ENCODE measurements at places on chromosomes 2 and 18.

DNA sequence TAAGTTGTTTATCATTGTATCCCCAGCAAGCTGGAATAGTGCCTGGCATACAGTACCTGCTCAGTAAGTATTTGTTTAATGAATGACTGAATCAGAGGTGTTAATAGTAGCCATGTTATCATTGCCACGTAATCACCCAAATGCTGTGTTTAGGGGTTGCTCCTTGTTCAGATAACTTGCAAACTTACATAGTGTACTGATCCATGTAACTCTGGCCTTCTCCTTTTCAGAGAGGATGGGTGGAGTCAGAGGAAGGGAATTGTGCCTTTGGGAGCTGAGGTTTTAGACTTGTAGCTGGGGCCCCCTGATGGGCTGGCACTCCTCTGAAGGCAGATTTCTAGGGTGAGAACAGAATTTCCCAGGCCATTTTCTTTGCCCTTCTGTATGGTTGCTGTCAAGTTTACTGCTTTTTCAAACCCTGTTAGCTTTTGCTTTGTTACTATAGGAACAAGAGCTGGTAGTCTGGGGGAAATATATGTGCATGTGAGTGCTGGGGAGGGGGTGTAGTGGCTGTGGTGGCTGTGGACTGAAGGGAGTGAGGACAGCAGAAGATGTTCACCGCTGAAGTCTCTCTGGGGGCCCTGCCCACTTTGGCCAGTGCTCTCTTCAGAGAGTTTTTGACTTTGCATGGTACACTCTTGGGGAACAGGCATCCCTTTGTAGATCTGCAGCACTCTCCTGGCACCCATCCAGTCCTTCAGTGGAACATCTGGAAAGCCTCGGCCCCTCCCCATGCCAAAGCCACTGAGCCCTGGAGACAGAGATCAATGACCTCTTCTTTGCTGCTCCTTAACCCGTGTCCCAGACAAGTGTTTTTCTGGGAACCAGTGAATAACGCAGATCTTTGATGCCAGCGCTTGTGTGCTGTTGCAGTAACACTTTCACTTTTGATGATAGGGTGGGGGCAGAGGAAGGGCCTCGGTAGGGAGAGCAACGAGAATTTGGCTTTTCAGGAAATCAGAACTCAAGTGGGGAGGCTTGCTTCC, 209.0 kb downstream of the PRKCE start:
- DNase-seq: no peak

GRCh38 chr2:101112772-101113157, 38.4 kb downstream of the TBC1D8 start:
- no peak for DNase-seq

DNA sequence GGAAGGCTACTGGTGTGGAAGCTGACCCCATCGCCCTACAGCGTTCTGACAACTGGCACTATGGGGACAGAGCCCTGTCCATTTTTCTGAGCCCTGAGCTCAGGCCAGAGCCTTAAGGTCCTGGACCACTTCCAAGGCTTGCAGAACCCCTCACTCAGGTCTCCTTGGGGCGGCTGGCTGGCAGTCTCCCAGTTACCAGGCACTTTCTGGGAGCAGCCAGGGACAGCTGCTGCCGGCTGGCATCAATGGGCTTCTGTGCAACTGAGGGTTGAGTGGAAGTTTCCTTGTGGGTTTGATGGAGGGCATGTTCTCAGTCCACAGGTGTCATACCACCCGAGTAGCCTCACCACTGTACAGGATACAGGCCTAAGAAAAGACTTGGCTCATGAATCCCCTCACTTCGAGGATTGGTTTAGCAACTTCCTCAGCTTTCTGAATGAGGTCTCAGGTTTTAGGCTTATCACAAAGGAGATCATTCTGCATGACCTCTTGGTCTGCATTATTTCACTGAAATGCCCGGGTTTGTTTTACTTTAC, 27.4 kb upstream of the WIPF1 start:
- DNase-seq: no peak

DNA sequence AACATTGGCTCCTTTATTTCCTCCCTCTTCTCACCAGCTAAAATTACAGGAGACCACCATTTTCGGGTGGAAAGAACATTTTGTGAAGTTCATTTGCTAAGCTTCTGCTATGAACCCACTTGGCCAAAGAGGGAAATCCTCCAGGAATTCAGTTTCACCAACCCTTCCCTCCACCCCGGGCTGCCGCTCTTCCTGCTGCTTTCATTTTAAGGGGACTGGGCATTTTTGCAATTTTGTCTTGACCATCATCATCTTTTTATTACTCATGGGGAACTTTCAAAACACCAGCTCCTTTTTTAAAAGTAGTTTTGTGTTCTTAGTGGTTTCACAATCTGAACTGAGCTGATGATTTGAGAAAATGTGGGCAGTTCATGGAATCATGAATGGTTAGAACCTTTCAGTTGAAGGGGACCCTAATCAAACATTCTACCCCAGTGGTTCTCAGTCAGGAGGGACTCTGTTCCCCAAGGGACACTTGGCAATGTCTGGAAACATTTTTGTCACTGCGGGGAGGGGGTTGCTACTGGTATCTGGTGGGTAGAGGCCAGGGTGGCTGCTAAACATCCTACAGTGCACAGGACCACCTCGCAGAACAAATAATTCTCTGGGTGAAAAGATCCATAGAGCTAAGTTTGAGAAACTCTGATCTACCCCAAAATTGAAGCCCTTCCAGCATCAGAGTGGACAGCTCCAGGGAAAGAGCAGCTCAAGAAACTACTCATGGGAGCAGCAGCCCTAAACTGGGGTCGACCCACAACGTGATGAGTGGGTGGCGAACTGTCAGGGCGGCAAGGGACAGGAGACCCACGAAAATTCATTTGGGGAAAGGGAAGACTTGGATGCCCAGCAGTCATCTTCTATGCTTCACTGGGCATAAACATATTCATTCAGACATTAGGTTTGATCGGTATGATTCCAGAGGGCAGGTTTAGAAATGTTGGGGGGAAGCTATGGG, 92.9 kb downstream of the ACKR3 start:
- DNase-seq: no peak

DNA sequence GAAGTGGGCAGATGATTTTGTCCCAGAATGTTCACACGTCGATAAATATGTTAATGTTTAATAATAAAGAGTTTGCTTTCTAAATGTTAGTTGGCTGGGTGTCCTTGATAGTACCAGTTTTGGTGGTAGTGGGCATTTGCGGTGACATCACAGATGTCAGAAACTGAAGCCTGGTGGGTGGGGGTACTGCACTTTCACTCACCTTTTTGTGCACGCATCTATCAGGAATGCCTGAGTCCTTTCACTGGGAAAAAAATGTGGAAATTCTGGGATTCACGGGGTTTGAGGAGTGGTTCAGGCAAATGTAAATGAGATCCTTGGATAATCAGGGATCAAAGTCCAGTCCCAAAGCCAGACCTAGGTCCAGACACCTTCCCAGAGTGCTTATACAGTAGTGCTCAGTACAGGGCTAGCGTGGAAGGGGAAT, 3.2 kb downstream of the EPAS1 start:
- DNase-seq: no peak

GRCh38 chr2:118309946-118310680, 221.8 kb downstream of the INSIG2 start:
- no peak for DNase-seq

DNA sequence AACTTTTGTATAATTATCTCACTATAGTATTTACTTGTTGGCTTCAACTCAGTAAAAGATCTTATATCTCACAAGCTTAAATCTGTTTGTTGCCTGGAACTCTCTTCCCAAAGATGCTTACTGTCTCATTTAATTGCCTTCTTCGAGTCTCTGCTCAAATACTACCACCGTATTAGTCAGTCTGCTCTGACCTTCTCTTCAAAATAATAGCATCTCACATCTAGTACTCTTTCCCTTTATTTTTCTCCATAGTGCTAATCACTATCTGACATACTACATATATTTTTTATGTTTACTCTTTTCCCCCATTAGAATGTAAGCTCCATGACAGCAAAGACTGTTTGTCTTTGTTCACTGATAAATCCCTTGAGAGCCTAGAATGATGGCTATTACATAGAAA, 10.6 kb upstream of the MPP4 start:
- no peak for DNase-seq

- no peak for DNase-seq
These were observed 39.5 kb upstream of the CYP1B1 start for GRCh38 chr2:38115216-38116032.

- no peak for DNase-seq
These were observed 81.7 kb downstream of the AGPS start for GRCh38 chr2:177474301-177474700.

DNA sequence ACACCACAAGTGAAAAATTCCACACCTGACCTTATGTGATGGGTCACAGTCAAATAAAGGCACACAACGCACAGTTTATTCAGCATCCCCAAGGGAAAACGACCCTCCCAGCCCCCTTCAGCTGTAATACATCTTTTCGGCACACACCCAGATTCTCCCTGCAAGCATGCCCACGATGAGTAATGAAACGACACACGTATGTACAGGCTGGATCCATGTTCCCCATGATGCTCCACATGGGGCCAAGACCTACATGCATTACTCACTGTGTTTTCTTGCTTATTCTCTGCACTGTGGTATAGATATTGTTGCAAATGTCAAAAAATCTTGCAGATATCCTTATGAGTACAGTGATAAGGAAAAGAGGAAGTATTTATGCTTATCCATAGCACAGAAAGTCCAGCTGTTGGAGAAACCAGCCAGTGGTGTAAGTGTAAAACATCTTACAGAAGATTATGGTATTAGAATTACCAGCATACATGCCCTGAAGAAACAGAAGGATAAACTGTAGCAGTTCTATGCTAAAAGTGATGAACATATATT, 32.5 kb upstream of the SGPP2 start:
- no peak for DNase-seq

DNA sequence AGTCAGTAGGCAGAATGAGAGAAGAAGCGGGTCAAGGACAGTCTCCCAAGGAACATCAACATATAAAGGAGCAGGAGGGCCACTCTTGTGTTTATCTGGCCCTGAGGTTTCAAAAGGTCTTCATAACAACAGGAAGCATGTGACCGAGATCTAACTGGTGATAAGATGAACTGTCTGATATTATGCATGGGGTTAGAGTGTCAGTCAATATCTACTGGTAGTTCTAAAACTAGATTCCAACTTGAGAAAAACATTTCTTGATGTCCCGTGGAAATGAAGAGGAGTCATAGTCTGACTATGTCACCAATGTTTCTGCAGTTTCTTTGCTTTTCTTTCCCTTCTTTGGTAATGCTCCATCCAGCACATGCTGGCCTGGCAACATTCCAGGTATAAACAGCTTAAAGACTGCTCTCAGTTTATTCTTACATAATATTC, 77.5 kb upstream of the ITPRID2 start:
- DNase-seq: no peak

DNA sequence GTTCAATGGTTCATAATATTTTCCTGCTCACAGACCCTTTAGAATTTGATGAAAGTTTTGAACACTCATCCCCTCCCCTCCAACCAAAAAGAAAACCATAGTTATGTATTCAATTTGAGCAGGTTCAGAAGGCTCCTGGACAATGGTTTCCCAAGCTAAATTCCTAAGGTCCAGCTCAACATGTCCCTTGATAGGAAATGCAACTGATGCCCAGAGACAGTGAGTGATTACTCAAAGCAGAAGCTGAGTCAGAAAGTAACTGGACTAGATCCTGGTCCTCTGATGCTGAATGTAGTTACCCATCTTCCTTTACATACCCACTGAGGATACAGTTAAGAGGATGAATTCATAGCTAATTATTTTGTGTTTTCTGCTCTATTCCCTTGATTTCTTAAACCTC, 218.9 kb upstream of the NCKAP5 start:
- no peak for DNase-seq

DNA sequence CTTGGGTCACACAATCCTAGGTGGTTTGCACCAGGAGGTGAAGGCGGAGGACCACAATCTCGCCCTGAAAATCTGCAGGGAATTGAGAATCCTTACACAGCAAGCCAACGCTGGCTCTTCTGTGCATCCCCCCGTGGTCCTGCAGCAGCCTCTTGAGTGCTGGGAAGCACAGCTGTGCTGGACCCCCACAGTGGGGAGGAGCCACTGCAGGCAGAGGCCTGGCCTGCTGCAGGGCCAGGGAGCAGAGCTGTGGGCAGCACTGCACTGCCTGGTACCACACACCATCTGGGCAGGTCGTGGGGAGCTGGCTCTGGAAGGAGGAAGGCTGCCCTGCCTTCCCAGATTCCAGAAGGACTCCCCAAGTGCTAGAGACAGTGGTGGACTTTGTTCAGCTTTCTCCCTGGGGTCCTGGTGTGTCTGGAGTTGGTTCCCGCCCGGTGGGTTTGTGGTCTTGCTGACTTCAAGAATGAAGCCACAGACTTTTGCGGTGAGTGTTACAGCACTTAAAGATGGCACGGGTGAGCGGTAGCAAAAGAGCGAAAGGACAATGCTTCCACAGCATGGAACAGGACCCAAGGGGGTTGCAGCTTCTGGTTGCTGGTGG, 106.3 kb downstream of the FAM168B start:
- no peak for DNase-seq

- no peak for DNase-seq
These were observed 136.1 kb upstream of the PID1 start for GRCh38 chr2:229407170-229407569.

- DNase-seq: no peak
These were observed 17.2 kb downstream of the SP110 start for GRCh38 chr2:230202430-230203109.

- DNase-seq: no peak
These were observed 303.5 kb downstream of the CDCA7 start for GRCh38 chr2:173657996-173658717.

GRCh38 chr18:1965016-1965415, 606.3 kb downstream of the METTL4 start:
- DNase-seq: no peak

- no peak for DNase-seq
These were observed 164.8 kb downstream of the ARHGAP15 start for GRCh38 chr2:143294068-143294467.

DNA sequence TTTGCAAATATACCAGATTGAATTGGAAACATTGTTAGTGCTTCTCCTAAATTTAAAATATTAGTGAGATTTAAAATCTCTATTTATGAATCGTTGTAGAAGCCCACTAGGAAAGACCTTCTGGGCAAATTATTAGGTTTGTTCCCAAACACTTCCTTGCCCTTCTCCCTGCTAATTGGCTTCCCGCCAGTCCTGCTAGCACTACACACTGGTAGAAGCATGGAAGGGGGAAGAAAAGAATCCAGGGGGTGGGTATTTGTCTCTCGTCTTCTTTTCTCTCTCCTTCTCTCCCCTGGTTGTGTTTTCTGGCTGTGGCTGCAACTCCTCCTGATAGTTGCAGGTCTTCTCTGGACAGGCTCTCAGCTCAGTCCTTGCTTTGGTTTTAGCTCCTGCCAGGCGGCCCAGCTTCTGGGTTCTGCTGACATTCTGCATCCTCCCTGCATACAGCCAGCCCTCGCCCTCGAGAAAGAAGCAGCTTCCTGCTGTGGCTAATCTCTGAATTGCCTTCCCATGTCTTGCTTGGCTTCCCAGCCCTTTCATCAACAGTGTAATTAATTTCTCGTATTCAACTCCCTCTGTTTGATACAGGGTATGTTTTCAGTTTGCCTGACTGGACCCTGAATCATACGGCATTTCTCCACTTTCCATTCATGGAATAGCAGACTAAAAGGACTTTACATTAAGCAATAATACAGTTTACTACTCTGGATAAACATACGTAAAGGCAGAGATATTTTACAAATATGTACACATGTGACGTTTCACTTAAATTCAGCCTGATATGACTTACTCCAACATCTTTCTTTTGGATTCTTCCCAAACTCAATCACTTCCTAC, 6.9 kb upstream of the PARD3B start:
- no peak for DNase-seq

GRCh38 chr18:49733896-49734585, 79.3 kb downstream of the ACAA2 start:
- no peak for DNase-seq

Data from NCI-H1436 treated with DMSO at 0.1 percent for 48 hours (cell line).